Gastroesophageal sphincter (tissue), 4 donors: ENCODE measurements at places on chromosomes 4 and X. TPM values are rescaled to one million over a fixed set of nuclear protein-coding genes. Genes with fewer than 3 reads are reported as not detected.

Gene TRAM1L1
- 1.3 TPM for total RNA-seq

Gene FAM236B
- total RNA-seq = not detected

Gene CENPVL2
- total RNA-seq = not detected

Gene CT45A5
- total RNA-seq = not detected

Gene L1CAM
- total RNA-seq = 27.5 TPM

Gene NAP1L2
- 9.2 TPM for total RNA-seq

Gene WDR13
- 157 TPM for total RNA-seq

Gene GPAT3
- total RNA-seq = 1.7 TPM

Gene GPR119
- total RNA-seq = not detected

Gene MYOZ2
- 0.20 TPM for total RNA-seq

Gene TGIF2LX
- total RNA-seq = not detected

Gene CC2D2A
- total RNA-seq = 62.3 TPM

Gene ZRSR2
- 12.0 TPM for total RNA-seq

Gene ESX1
- total RNA-seq = not detected

Gene PIR
- total RNA-seq = 30.4 TPM

Gene COL25A1
- total RNA-seq = 0.40 TPM

Gene SFRP2
- 12.3 TPM for total RNA-seq

Gene TLR3
- total RNA-seq = 5.2 TPM

Gene ARHGAP24
- total RNA-seq = 36.1 TPM

Gene DCHS2
- 5.0 TPM for total RNA-seq

Gene AMBN
- not detected for total RNA-seq

Gene COL4A6
- 369 TPM for total RNA-seq

Gene STATH
- not detected for total RNA-seq

Gene IBSP
- not detected for total RNA-seq

Gene GSX2
- not detected for total RNA-seq

Gene ABHD18
- total RNA-seq = 6.5 TPM

Gene SPANXA1
- not detected for total RNA-seq

Gene ZCCHC18
- total RNA-seq = 1.0 TPM

Gene KLF8
- 14.8 TPM for total RNA-seq

Gene STARD8
- 8.9 TPM for total RNA-seq

Gene FSTL5
- total RNA-seq = 0.27 TPM
